ENCODE measurements at places on chromosomes 2 and 18.

DNA sequence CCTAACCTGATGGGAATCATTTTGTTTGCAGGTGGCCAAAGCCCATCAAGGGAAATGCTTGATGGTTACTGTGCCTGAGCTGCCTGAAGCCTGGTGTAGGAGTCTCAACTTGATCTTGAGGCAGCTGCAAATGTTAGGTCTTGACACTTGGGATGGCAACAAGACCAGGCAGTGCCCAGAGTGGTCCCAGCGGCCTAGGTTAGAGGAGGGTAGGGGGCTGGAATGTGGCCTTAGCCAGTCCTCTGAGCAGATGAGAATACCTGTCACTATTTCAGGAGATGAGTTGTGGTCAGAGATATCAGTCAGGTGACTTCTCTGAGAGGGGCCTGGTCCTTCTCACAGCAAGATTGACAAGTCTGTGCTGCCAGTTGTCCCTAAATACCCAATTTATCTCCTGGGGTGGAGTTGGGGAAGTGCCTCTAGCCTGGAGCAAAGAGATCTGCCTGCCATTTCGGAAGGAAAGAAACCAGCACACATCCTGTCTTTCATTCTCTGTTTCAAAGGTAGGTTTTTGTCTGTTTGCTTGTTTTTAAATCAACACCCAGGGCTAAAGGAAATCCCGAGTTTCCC lies 13.4 kb downstream of the SPTBN1 start:
- DNase-seq = no peak

DNA sequence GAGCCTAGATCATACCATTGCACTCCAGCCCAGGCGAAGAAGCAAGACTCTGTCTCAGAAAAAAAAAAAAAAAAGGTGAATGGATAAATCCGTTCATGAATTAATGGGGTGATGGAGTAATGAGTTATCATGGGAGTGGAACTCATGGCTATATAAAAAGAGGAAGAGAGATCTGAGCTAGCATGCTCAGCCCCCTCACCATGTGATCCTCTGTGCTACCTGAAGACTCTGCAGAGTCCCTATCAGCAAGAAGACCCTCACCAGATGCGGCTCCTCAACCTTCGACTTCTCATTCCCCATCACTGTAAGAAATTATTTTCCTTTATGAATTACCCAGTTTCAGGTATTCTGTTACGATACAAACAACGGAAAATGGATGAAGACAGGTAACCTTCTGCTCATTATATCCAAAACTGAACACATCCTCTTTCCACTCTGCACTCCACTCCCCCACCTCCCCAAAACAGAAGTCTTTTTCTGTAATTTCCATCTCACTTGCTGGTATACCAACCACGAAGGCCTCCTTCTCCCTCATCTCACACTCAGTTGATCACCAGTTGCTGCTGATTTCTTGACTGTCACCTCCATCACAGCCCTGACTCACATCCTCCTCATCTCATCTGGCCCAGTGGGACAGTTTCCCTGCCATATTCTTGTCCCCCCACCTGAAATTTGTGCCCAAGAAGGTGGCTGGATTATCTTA lies 8.8 kb downstream of the RETREG2 start:
- no peak for DNase-seq

GRCh38 chr2:12303181-12304030 lies 413.3 kb upstream of the TRIB2 start:
- DNase-seq = no peak

GRCh38 chr2:113228991-113229716 lies 49.6 kb downstream of the PAX8 start:
- DNase-seq = no peak

- DNase-seq = no peak
Measured at GRCh38 chr2:120745420-120746111, 9.9 kb downstream of the GLI2 start.

GRCh38 chr2:96320728-96321622 lies 4.1 kb upstream of the ITPRIPL1 start:
- DNase-seq = no peak

DNA sequence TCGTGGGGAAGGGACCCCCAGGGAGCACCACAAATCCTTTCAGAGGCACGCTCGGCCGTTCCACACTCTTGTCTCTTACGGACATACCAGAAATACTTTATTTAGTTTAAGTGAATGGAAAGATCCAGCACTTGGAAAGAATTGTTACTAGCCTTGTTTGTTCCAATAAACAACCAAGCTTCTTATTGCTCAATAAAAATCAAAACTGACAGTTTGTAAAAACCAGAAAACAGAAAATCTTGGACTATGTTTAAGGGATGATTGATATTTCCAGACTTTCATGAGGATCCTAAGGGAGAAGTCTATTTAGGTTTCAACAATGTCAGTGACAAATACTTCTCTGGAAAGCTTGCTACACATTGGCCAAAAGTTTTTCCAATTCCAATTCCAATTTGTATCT lies 31.6 kb upstream of the CCBE1 start:
- DNase-seq = no peak

- no peak for DNase-seq
Measured at GRCh38 chr2:66688951-66689350, 254.0 kb downstream of the MEIS1 start.

GRCh38 chr2:60998628-60999545 lies 18.6 kb upstream of the PEX13 start:
- no peak for DNase-seq

GRCh38 chr2:109557309-109557708 lies 56.5 kb downstream of the SEPTIN10 start:
- no peak for DNase-seq

DNA sequence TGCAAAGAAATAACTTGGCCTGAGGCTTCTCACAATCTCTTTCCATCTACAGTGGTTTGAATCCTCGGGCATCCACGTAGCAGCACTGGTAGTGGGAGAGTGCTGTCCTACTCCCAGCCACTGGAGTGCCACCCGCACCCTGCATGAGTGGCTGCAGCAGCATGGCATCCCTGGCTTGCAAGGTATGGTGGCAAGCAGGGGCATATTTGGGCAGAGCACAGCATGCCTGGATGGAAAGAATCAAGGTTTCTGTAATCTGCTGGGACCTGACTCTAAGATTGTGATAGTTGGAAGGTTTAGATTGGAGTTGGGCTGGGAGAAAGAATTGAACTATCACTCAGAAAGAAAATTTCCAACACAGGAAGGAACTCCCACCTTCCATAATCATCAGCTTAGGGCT lies 4.0 kb downstream of the CAD start:
- DNase-seq = no peak

DNA sequence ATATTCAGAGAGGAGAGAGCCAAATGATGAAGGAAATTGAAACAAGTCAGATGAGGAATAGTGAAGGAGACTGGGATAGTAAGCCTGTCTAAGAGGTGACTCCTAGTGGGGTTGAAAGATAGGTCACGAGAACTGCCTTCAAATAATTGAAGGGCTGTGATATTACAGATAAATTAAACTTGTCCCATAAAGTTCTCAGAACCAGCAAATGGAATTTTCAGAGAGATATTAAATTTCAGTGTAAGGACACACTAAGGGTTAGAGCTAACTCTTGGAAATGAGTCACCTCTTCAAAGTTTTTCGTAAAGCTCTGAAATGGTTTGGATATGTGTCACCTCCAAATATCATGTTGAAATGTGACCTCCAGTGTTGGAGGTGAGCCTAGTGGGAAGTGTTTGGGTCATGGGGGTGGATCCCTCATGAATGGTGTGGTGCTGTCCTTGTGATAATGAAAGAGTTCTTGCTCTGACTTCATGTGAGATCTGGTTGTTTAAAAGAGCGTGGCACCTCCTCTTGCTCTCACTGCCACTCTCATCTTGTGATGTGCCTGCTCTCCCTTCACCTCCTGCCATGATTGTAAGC lies 87.3 kb downstream of the BABAM2 start:
- no peak for DNase-seq
